Hematopoietic multipotent progenitor cell treated with erythropoietin and hydrocortisone succinate and interleukin-3 and kit ligand, for 8 days (in vitro differentiated cells): ENCODE measurements at places on chromosomes 7 and 10.

- DNase-seq, result no peak
Measured at GRCh38 chr10:124045801-124046355, 47.5 kb downstream of the CHST15 start.

DNA sequence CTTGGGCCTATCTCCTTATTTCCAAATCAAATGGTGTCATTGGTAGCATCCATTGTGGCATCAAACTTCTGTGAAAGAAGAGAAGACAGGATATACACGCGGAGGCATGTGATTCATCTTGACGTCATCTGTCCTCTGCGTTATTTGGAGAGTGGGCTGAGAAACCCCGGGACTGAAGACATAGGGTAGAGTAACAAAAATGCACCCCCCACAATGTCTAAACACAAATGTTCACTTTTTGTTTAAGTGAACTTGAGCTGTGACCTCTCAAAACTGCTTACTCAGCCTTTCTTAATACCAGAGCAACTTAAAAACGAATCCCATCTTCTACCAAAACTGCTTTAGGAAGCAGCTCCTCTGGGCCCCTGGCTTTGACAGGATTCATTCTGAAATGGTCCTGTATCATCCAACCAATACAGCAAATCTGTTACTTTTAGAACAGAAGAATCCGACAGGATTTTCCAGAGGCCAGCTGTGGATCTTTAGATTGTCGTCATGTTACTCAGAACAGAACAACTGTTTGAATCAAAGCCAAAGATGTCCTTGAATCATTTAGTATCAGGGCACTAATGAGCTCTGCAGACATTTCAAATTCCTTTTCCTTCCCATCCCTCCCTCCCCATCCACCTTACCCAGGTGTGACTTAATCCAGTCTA, 438.1 kb downstream of the SUGCT start:
- no peak for DNase-seq

DNA sequence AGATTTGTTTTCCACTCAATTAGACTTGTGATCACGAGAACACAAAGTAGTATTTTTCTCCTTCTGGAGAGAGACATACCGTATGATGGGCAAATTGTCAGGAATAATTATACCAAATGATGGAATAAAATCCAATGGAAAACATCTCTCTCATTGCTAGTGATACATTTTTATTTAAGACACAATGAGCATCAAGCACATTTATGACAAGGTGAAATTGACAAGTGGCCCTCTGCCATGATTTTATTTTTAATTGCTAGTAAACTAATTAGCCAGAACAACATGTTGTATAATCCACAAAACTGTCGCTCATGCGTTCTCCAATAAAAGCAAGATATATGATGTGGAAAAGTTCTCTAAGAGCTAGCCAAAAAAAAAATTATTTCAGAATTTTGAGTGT, 620.8 kb downstream of the AUTS2 start:
- no peak for DNase-seq

GRCh38 chr7:6641305-6642035, 4.4 kb downstream of the ZNF316 start:
- DNase-seq, result no peak

GRCh38 chr10:19592276-19592675, 224.0 kb upstream of the PLXDC2 start:
- no peak for DNase-seq
